ENCODE measurements at places on chromosomes 2 and 18.

- no peak overlapping the region for H3K4me3 ChIP-seq
- no peaks in the 10 kb centered on the region for H3K27me3 ChIP-seq
- no peaks in the 10 kb centered on the region for H3K36me3 ChIP-seq
- no peak for DNase-seq
- H3K27ac ChIP-seq: no peak overlapping the region
These were observed 21.6 kb upstream of the NFE2L2 start for GRCh38 chr2:177285892-177286715.

GRCh38 chr2:10019174-10019573, 24.2 kb upstream of the KLF11 start:
- no peaks in the 10 kb centered on the region for H3K36me3 ChIP-seq
- H3K27ac ChIP-seq: no peak overlapping the region
- H3K4me1 ChIP-seq: no peaks in the 10 kb centered on the region
- no peaks in the 10 kb centered on the region for H3K27me3 ChIP-seq

- H3K27me3 ChIP-seq: no peaks in the 10 kb centered on the region
- H3K4me3 ChIP-seq: no peak overlapping the region
- H3K4me1 ChIP-seq: no peaks in the 10 kb centered on the region
- no peak for DNase-seq
These were observed 46.7 kb downstream of the GLS start for GRCh38 chr2:190927301-190927700.

DNA sequence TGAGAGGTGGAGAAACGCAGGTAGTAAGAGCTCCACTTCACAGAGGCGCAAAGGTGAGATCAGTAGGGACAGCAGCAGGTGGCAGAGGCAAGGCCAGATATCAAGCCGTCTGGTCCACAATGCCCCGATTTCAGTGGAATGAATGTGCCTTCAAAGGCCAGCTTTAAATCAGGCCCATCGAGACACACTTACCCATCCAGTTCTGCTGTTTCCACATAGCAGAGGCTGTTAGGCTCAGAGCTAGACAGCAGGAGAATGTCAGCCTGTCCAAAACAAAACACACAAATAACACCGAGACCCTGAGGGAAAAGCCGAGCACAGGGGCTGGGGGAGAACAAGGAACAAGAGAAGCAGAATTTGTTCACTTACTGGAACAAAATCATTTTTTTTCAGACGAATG, 75.8 kb upstream of the NARS1 start:
- no peaks in the 10 kb centered on the region for H3K4me1 ChIP-seq
- DNase-seq: no peak
- H3K4me3 ChIP-seq: no peak overlapping the region
- no peaks in the 10 kb centered on the region for H3K36me3 ChIP-seq
- H3K27ac ChIP-seq: no peak overlapping the region
- no peaks in the 10 kb centered on the region for H3K27me3 ChIP-seq

GRCh38 chr2:59604123-59604522, 949.3 kb downstream of the BCL11A start:
- no peak overlapping the region for H3K27ac ChIP-seq
- H3K27me3 ChIP-seq: no peaks in the 10 kb centered on the region
- DNase-seq: no peak
- no peaks in the 10 kb centered on the region for H3K36me3 ChIP-seq
- no peak overlapping the region for H3K4me3 ChIP-seq

DNA sequence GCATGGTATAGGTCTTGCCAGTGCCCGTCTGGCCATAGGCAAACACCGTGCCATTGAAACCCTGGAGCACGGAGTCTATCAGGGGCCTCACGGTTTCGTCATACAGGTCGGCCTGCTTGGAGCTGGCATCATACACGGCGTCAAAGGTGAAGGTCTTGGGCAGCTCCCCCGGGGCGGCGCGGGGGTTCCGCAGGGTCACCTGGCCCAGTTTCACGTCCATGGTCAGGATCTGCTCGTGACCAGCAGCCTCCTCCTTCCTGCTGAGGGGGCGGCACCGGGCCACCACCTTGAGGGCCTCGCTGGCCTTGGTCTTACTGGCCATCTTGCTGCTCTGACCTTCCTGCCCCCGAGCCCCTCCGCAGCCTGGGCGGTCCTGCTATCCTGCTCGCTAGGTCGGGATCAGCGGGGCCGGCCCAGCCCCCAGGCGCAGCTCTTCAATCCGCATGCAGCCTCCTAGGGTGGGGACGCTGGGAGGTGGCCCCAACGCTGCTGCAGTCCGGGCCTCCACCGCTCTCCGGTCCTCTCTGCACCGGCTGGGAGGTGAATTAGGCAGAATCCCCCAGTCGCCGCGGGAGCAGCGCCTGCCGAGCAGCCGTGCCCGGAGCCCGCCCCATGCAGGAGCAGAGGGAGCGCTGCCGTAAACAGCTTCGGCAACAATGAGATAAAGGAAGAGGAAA, 563 bp downstream of the KIF3C start:
- DNase-seq: no peak
- H3K27me3 ChIP-seq: no peaks in the 10 kb centered on the region

DNA sequence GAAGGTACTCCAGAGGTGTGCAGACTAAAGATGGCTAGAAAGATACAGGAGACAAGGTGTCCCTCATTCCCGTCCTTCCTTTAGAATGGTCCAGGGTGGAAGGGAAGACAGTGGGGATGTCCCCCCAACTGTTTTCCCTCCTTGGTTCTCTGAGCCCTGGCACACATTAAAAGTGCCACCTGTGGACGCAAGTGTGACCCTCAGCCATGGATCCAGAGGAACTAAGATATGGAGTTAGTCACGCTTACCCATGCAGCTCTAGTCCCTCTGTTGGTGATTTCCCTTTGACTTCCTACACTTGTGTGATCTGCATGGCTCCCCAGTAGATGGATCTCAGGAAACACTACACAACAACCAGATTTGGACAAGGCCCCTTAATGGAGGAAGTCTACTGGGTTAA, 113.1 kb upstream of the SRD5A2 start:
- no peaks in the 10 kb centered on the region for H3K36me3 ChIP-seq
- peak; percentile 8 for DNase-seq
- no peaks in the 10 kb centered on the region for H3K4me1 ChIP-seq

DNA sequence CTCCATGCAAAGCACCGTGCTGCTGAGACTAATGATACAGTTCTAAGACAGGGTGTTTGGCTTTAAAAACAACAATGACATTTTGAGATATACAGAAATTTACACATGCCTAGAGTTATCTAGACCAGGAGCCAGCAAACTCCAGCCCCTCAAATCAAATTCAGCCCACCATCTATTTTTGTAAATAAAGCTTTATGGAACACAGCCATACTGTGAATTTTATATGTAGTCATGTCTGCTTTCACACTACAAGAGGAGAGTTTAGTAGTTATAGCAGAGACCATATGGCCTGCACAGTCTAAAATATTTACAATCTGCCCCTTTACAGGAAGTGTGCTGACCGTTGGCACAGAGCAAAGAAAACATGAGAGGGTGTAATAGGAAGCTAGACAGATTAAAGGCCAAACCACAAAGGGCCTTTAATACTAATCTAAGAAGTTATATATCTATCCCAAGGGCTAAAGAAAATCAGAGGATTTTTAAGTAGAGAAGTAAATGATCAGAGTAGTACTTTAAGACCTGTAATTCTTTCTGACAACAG, 39.4 kb downstream of the NBAS start:
- H3K36me3 ChIP-seq: peaks cover 28% of the 10 kb centered on the region
- no peak for DNase-seq
- H3K4me1 ChIP-seq: no peaks in the 10 kb centered on the region
